Left colon (tissue), 2 donors: ENCODE measurements at places on chromosomes 5 and 9. TPM values are rescaled to one million over a fixed set of nuclear protein-coding genes. Genes with fewer than 3 reads are reported as not detected.

DNA sequence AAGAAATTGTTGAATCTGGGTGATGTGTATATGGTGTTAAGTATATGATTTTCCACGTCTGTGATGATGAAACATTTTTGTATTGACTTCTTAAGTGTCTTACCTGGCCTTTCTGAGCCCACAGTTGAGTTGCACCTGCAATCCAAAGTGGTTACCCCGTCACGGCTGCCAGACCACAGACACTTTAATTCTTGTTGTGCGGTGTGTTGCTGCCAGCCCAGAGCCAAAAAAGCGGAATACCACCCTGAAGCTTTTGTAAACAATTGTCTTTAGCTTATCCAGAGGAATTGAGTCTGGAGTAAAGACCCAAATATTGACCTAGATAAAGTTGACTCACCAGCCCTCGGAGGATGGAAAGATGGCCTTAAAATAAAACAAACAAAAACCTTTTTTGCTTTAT lies 35.1 kb downstream of the MTAP start:
- DNase-seq = no peak

DNA sequence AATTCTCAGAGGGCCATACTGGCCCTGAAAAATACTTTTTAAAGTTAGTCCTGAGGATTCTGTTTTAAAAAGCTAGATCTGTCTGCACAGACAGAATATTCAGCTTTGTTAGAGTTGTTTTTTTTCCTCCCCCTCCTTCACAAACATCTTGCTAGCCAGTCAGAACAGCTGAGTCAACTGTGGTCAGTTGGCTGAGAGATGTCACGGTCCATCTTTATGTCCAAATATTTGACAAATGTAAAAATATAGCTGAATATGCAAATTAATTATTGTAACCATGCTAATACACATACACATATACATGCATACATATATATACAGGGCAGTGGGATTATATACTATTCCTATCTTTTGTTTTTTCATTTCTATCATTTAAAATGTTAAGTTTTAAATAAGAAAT lies 33.9 kb downstream of the UNC13B start:
- no peak for DNase-seq

DNA sequence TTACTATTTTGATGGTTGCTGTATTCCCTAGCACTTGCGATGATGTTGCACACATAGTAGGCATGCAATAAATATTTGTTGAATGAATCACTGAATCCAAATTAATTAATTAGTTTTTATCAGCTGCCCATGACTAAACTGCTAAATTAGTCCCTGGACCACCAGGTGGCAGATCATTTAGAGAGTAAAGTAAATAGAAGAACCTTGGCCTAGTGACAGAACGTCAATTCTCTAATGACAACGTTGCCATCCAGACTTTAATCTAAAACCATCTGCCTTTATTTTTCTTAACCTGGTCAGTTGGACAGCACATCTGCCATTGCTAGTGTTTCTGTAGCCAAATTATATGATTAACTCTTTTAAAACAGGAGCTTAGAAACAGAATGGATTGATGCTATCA lies 457.5 kb downstream of the KIF4B start:
- no peak for DNase-seq

DNA sequence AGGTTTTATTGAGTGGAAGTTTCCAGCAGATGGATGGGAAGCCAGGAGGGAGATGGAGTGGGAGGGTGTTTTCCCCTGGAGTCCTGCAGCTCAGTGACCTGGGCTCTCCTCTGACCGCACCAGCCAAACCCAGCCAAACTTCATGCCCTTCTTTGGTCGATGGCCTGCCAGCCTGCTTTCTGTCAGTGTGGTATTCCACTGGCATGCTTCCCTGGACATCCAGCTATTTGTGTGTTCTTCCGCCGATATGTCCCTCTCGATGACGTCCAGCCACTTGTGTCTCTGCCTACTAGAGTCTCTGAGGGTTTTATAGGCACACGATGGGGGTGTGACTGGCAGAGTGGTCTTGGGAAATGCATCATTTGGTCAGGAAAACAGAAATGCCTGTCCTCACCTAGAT lies 33.8 kb downstream of the GPBP1 start:
- DNase-seq = no peak

DNA sequence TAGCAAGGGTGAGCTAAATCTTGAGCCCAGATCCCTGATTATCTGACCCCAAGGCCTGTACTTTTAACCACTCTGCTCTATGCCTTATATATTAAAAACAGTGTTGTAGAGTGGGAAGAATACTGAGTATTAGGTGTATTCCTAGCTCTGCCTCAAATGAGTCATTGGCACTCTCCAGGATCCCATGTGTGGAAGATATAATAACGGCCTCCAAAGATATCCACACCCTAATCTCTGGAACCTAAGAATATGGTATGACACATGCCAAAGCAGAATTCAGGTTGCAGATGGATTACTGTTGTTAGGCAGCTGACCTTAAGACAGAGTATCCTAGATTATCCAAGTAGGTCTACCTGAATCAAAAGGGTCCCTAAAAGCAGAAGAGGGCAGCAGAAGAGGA lies 110.8 kb downstream of the ADRB2 start:
- DNase-seq = no peak

GRCh38 chr9:76090909-76091308 lies 200.4 kb downstream of the PCSK5 start:
- no peak for DNase-seq

- no peak for DNase-seq
Measured at GRCh38 chr5:57693488-57694305, 211.1 kb upstream of the ACTBL2 start.

The ORM2 gene
- not detected for total RNA-seq

The TLR4 gene
- 12.8 TPM for total RNA-seq

The SAP30L gene
- 48.9 TPM for total RNA-seq

The ADGRV1 gene
- total RNA-seq = 7.3 TPM

The PSD2 gene
- total RNA-seq = not detected

The HTR1A gene
- total RNA-seq = not detected
